ENCODE measurements at places on chromosomes 5 and 9.
A peak's percentile ranks its signal among the peaks of the same experiment; 100 is the strongest.

DNA sequence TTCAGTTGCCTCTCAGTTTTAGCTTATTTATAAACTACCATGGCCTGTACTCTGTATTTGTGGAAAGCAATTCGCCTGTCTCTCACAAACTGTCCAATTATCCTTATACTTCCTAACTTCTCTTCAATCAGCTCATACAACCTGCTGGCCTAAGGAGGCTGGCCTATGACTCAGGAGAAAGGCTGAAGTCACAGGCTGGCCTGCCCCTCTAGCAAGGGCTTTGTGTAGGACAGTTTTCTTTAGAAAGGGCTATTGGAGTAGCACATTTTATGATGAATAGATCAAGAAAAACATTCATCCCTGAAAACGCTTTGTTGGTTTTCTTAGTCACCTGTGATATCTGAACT is 988.7 kb upstream of the ARRDC3 start:
- DNase-seq = peak; percentile 43

DNA sequence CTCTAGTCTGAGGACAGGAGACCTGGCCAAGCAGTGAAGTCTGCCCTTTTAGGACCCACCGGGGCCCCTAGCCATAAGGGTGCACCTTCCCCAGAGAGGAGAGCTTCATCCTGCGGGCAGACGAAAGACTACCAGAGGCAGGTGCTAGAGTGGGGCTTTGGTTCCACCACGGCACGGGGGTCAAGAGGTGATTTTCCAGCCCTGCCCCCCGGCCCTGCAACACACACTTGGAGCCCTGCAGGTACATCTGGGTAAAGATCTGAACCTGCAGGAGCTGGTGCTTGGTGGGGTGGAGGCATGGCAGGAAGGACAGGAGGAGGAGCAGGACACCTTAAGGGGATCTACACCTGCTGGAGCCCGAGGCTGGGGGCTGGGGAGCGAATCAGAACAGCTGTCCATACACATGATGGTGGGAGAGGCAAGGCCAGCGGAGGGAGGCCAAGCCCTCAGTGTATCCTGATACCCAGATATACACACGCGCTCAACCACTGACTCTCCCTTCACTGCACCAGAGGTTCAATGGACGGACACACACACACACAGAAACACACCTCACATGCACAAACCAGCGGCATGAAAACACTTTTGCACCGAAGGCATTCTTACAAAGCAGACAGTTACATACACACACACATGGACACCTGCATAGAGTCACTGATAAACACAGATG is 98.4 kb upstream of the MVB12B start:
- no peak for DNase-seq

GRCh38 chr5:68554571-68555279 is 339.2 kb downstream of the PIK3R1 start:
- peak; percentile 37 for DNase-seq

DNA sequence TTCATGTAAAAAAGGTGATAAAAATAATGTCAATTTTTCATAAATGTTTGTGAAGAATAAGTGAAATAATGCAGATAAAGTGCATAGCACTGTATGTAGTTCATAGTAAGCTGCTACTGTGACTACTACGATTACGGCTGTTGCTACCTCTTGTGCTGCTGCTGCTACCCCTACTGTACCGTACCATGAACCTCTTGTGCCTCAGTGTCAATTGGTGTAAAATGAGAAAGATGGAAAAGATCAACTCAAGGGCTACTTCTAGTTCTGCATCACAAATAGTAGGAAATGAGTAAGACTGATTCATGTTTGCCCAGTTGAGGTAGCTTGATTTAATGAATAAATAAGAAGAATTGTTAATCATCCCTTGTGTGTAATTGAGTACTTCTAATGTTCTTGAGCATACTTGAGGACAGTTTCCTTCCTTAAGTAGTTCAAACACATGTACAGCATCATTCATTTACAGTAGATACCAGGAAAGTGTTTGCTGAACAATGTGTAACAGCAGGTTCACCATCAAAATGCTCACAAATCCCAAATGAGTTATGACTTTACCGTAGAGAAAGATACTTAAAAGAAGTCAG is 200.0 kb upstream of the ATP10B start:
- DNase-seq = no peak

GRCh38 chr9:132077881-132078698 is 1.6 kb downstream of the MED27 start:
- peak; percentile 65 for DNase-seq

- DNase-seq = no peak
Measured at GRCh38 chr5:98827161-98827560, 53.7 kb downstream of the RGMB start.

DNA sequence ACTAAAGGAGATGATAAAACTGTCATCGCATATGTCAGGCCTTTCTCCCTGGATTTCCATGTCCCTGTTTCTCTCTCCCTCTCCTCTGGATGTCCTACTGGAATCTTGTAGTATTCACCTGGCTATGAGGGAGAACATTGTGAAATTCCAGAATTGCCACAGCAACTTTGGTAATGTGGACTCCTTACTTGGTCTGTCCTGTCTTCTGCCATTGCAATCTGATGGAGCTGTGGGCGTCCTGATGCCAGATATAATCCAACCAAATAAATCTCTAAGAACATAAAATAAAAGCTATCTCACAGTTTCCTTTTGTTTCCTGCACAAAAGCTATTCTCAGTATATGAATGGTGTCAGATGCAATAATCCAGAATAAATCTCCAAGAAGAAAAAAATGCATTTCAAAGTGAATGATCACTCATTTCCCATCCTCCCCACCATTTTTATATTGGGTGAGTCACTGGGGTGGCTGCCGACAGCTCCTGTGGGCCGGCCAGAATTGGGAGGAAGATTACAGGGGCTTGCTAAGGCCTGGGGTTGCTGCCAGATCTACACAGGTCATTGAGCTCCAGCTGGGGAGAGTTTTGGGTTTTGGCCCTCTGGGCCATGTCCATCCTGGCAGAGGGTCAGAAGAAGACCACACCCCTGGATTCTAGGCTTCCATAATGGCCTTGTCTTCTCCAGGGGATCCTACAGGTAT is 160.7 kb upstream of the PITX1 start:
- peak; percentile 89 for DNase-seq

Measured in osteoblast (primary cell).